ENCODE measurements at places on chromosomes 12 and 14.

DNA sequence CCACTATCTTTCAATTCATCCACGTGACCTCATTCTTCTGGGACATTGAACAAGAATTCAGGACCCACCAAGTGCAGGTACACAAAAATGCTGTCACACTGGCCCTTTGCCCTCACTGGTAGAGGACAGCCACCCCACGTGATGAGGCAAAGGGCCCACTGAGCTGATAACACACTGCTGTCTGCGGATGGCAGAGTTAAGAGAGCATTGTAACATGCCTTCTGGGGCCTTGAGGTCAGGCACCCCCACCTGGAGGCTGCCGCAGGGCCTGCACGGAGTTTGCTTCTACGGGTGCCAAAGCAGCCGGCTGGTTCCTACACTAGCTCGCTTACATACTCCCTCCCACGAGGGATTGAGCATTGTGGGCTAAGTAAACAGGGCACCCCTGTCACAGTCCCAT, 101.0 kb downstream of the LRIG3 start:
- no peak for DNase-seq

DNA sequence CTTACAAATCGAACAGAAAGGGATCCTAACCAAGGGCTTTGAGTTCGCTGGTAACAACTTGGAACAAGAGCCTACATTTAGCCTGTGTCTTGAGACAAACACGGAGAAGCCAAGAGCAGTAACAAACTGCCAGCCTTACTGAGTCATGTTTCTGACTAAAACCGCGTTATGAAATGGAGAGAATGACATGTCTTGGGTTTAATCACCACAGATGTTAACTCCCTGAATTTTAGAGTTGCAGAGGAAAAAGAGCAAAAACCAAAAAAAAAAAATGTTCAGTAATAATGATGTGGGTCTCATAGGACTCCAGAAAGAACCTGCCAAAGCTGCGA, 1.0 kb downstream of the BLTP3B start:
- DNase-seq: peak; percentile 20

GRCh38 chr12:72036393-72036792, 97.7 kb downstream of the TPH2 start:
- DNase-seq: no peak

GRCh38 chr12:64779354-64779974, 20.3 kb upstream of the GNS start:
- DNase-seq: no peak
